ENCODE measurements at places on chromosomes 1 and 21. TPM values are rescaled to one million over a fixed set of nuclear protein-coding genes. Genes with fewer than 3 reads are reported as not detected.

DNA sequence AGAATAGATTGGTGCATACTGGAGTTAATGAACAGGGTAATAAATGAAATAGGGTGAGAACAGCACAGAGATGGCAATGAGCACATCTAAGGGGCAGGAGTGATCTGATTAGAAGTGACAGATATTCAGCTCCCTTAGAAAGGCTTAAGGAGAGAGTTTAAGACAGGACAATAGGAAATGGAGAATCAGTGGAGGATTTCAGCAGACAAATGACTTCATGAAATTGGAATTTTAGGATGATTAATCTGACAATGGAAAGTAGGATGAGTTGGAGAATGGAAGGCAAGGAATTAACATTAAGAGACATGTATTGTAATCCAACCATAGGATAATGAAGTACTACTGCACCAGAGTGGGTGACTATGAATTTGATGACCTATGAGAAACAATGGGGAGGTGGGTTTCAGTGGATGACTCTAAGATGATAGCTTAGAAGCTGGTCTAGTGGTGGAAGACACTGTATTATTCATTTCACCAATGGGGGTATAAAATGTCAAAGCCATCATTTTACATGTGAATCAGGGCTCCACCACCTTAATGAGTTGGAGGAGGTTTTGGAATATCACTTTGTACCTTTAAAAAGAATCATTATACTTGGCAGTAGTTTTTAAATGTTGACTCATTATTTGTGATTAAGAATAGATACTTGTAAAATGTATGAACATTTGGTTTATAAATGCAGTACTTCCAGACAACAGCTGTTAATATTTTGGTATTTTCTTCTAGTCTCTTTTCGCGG, 139.1 kb downstream of the PLA2G4A start:
- DNase-seq = no peak
- peaks cover 12% of the 10 kb centered on the region for H3K36me3 ChIP-seq
- H3K27me3 ChIP-seq = no peaks in the 10 kb centered on the region
- H3K4me3 ChIP-seq = no peak overlapping the region
- H3K4me1 ChIP-seq = no peaks in the 10 kb centered on the region

DNA sequence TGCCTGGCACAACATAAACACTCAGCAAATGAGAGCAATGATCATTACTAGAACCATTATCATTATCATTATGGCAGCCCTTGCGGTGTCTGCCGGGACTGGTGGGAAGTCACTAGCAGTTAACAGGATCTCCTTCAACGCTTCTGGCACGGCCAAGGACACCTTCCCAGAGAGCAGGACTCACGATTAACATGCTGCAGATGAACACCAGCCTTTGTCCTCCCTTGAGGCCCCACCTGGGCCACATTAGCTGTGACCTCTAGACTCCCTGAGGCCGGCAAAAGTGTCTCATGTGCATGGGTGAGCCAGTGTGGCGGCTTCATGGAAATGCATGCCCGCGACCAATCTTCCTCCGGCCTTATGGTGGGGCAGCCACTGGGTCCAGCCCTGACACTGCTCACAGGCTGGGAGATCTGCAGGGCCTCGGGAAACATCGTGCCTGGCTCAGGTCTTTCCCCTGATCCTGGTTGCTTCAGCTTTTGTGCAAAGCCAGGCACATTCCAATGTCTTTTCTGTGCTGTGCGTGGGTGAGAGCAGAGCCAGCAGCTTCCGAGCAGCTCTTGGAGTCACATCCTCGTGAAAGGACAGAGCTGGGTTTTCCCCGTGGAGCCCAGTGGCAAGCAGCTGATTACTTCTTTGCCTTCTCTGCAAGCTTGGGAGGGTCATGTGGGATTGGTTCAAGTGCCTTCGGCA, 107.3 kb downstream of the HMGB4 start:
- peaks cover 33% of the 10 kb centered on the region for H3K27me3 ChIP-seq
- H3K27ac ChIP-seq = no peak overlapping the region
- no peak for DNase-seq
- no peaks in the 10 kb centered on the region for H3K4me1 ChIP-seq
- H3K36me3 ChIP-seq = no peaks in the 10 kb centered on the region
- H3K4me3 ChIP-seq = no peak overlapping the region

DNA sequence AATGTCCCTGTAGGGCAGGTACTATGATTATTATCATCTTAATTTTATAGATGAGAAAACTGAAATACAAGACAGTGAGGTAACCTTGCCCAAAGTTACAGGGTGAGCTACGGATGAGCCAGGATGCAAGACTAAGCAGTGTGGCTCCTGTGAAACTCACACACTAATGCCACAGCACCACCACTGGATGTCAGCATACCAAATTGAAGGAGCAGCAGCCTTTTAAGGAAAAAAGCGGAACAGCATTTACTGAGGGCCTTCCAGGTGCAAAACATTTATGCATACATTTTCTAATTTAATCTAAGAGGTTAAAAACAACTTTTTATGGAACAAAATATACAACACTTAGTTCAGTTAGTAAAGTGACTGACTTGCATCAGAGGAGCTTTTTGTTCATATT, 41.7 kb downstream of the SEC16B start:
- H3K4me3 ChIP-seq = no peak overlapping the region
- H3K36me3 ChIP-seq = peaks cover 2% of the 10 kb centered on the region
- no peak overlapping the region for H3K27ac ChIP-seq
- H3K27me3 ChIP-seq = no peaks in the 10 kb centered on the region

- DNase-seq = no peak
- H3K4me1 ChIP-seq = peaks cover 28% of the 10 kb centered on the region
- H3K27me3 ChIP-seq = peaks cover 9% of the 10 kb centered on the region
- no peak overlapping the region for H3K4me3 ChIP-seq
- H3K27ac ChIP-seq = no peak overlapping the region
These were observed 241.8 kb downstream of the TRABD2B start for GRCh38 chr1:47755101-47755990.

- DNase-seq = no peak
- H3K4me1 ChIP-seq = peaks cover 17% of the 10 kb centered on the region
- no peak overlapping the region for H3K4me3 ChIP-seq
- no peaks in the 10 kb centered on the region for H3K36me3 ChIP-seq
- H3K27me3 ChIP-seq = no peaks in the 10 kb centered on the region
These were observed 217.3 kb upstream of the SGIP1 start for GRCh38 chr1:66316464-66317247.

DNA sequence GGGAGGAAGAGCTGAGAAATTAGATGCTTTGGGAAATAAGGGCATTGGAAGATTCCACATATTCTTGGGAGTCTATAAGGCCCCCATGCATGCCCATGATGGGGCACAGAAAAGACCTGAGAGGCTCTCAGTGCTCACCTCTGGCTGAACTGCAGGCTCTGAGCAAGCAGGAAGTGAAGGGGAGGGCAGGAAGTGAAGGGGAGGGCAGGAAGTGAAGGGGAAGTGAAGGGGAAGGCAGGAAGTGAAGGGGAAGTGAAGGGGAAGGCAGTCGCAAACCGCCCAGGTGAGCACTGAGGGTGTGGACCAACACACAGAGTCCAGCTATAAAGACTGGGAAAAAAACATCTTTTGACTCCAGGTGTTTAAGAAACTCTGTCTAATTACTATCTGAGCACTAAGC, 3.5 kb downstream of the KRTAP10-9 start:
- H3K27me3 ChIP-seq = no peaks in the 10 kb centered on the region
- H3K4me1 ChIP-seq = no peaks in the 10 kb centered on the region
- DNase-seq = no peak
- H3K36me3 ChIP-seq = no peaks in the 10 kb centered on the region
- no peak overlapping the region for H3K4me3 ChIP-seq
- no peak overlapping the region for H3K27ac ChIP-seq

GRCh38 chr1:165187031-165188009, 169.2 kb downstream of the LMX1A start:
- peaks cover 36% of the 10 kb centered on the region for H3K27me3 ChIP-seq
- H3K4me1 ChIP-seq = peaks cover 5% of the 10 kb centered on the region
- no peak overlapping the region for H3K27ac ChIP-seq
- DNase-seq = no peak

- peaks cover 13% of the 10 kb centered on the region for H3K36me3 ChIP-seq
- no peak overlapping the region for H3K4me3 ChIP-seq
- DNase-seq = no peak
- H3K4me1 ChIP-seq = peaks cover 16% of the 10 kb centered on the region
These were observed 244.2 kb upstream of the HOOK1 start for GRCh38 chr1:59570524-59570923.

GRCh38 chr1:113874012-113874879, 2.7 kb upstream of the PTPN22 start:
- DNase-seq = no peak
- no peaks in the 10 kb centered on the region for H3K36me3 ChIP-seq
- no peak overlapping the region for H3K27ac ChIP-seq
- H3K4me1 ChIP-seq = peaks cover 5% of the 10 kb centered on the region
- H3K4me3 ChIP-seq = no peak overlapping the region

DNA sequence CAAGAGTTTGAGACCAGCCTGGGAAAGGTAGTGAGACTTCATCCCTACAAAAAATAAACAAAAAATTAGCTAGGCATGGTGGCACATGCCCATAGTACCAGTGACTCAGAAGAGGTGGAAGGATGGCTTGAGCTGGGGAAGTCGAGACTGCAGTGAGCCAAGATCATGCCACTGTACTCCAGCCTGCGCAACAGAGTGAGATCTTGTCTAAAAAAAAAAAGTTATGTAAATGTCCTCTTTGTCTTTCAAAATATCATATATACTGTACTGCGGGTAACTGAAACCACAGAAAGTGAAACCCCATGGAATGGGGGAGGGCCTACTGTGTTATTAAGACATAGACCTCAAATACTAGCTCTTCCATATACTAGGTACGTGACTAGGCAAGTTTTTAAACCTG, 20.8 kb downstream of the ACADM start:
- H3K36me3 ChIP-seq = peaks cover 14% of the 10 kb centered on the region
- H3K4me3 ChIP-seq = no peak overlapping the region
- no peak overlapping the region for H3K27ac ChIP-seq
- no peaks in the 10 kb centered on the region for H3K27me3 ChIP-seq
- DNase-seq = no peak

- DNase-seq = no peak
- H3K36me3 ChIP-seq = no peaks in the 10 kb centered on the region
- H3K4me1 ChIP-seq = peaks cover 32% of the 10 kb centered on the region
- H3K27me3 ChIP-seq = peaks cover 25% of the 10 kb centered on the region
These were observed 62.1 kb downstream of the LRRN2 start for GRCh38 chr1:204623365-204623893.

Gene IER5
- 13.4 TPM for total RNA-seq

Gene TMCC2
- total RNA-seq = 6.5 TPM

Gene IL23R
- not detected for total RNA-seq

Gene OLFML3
- total RNA-seq = 118 TPM

Gene KCNQ4
- total RNA-seq = 0.79 TPM

Gene SYT14
- 1.7 TPM for total RNA-seq

Gene CALML6
- 1.9 TPM for total RNA-seq

Measured in mesothelial cell of epicardium (in vitro differentiated cells).